ENCODE measurements at places on chromosomes 6 and 20.

DNA sequence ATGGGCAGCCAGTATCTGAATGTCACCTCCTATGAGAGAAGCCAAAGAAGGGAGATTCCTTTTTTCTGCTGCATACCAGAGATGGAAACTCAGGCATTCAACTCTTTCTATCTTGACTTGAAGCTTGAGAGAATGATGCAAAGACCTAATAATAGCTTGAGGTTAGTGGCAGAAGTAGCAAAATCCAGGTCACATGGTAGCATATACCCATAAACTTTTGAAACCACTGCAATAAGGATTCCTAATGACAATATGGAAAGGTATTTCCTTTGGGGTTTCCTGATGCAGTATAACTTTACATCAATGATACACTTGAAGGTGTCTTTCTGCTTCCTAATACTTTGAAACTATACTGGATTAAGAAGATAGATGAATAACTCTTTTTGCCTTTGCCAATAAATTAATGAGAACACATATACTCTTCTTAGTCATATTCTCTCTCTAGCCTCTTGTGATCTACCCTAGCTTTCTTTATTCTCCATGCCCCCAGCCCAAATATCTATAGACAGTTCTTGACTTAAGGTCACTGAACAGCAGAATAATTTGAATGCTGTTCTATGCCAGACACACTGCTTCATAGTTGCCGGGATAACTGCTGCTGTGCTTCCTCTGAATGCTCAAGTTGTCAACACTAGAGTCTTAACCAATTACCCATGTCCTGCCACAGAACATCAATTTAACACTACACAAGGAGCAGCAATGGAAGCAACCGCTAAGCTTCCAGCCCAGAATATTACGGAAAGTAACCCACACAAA lies 155.5 kb upstream of the SIM1 start:
- DNase-seq: peak; percentile 86

DNA sequence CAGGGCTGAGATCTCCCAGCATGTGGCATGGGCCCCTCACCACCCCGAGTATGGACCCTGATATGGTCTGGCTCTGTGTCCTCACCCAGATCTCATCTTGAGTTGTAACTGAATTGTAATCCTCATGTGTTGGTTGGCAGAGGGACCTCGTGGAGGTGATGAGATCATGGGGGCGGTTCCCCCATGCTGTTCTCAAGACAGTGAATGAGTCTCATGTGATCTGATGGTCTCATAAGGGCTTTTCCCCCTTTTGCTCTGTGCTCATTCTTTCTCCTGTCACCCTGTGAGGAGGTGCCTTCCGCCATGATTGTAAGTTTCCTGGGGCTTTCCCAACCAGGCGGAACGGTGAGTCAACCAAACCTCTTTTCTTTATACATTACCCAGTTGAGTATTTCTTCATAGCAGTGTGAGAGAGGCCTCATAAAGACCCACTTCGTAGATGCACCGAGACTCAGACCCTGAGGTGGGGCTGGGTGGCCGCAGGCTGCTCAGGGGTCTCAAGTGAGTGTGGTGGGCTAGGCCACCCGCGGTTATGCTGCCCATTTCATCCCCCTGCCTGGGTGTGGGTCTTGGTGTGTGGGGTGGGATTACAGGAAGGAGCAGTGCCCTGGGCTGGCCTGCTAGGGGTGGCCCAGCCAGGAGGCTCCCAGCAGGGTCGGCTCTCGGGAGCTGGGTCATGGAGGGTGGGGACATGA lies 26.2 kb upstream of the GATA5 start:
- no peak for DNase-seq

- DNase-seq: no peak
Measured at GRCh38 chr6:44797746-44798145, 410.2 kb downstream of the CDC5L start.

DNA sequence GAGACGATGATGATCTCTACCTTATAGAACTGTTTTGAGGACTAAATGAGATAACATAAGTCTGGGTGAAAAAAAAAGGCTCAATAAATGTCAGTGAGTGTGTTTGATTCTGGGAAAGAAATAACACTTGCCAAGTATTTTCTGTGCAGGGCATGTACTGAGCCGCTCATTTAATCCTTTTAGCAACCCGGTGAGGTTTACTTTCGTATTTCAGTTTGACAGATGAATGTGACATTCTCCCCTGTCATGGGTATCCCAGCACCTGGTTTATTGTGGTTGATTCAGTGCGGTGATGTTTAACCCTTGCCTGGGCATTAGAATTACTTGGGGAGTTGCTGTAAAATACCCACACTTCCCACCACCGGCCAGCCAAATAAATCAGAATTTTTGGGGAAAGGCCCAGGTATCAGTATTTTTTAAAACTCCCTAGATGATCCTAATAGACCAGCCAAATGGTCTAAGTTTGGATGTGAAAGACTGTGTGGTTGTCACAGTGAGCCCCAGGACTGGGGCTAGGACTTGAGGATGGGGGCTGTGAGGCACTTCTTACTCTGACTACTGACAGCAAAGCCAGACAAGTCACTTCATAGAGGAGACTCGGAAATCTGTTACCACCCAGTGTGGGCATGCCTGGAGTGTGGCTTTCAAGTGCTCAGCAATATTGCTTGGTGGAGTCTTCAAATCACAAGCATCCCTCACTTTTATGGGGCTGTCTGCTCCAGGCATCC lies 100.2 kb upstream of the KCNG1 start:
- no peak for DNase-seq

DNA sequence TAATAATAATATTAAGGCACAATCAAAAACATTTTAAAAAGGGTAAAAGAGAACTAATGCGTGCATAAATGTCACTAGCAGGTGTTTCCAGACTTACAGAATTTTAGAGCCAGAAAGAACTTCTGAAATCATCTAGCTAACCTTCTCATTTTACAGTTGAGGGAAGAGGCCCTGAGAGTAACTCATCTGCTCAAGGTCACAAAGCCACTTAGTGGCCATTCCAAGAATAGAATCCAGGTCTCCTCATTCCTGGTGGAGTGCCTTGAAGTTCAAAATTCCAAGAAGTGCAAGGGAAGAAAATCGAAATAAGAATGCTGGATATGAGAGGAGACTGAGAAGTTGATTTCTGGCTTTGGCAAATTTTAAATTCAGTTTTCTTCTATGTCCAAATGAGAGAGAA lies 3.2 kb upstream of the KIAA0408 start:
- DNase-seq: peak; percentile 38

- no peak for DNase-seq
Measured at GRCh38 chr6:143039548-143039947, 21.1 kb upstream of the AIG1 start.

GRCh38 chr20:5969348-5969935 lies 19.0 kb downstream of the MCM8 start:
- DNase-seq: no peak

- DNase-seq: no peak
Measured at GRCh38 chr20:48342822-48343513, 484.8 kb downstream of the PREX1 start.

GRCh38 chr20:47453167-47453782 lies 48.4 kb upstream of the NCOA3 start:
- DNase-seq: peak; percentile 75
